EL (cell line): ENCODE measurements at places on chromosomes 11 and 22.

GRCh38 chr22:50600538-50600937, at the start of gene MAPK8IP2:
Gene MAPK8IP2 (plus strand): TSS chr22:50600793. CDS start chr22:50600819, 26 bp downstream.
- DNase-seq, result no peak

- DNase-seq, result peak; percentile 27
Measured at GRCh38 chr11:43736502-43737200, 56.1 kb downstream of the HSD17B12 start.

- DNase-seq, result no peak
Measured at GRCh38 chr11:41536021-41536568, 76.6 kb upstream of the LRRC4C start.

- no peak for DNase-seq
Measured at GRCh38 chr11:17877886-17878285, 135.0 kb downstream of the SERGEF start.

DNA sequence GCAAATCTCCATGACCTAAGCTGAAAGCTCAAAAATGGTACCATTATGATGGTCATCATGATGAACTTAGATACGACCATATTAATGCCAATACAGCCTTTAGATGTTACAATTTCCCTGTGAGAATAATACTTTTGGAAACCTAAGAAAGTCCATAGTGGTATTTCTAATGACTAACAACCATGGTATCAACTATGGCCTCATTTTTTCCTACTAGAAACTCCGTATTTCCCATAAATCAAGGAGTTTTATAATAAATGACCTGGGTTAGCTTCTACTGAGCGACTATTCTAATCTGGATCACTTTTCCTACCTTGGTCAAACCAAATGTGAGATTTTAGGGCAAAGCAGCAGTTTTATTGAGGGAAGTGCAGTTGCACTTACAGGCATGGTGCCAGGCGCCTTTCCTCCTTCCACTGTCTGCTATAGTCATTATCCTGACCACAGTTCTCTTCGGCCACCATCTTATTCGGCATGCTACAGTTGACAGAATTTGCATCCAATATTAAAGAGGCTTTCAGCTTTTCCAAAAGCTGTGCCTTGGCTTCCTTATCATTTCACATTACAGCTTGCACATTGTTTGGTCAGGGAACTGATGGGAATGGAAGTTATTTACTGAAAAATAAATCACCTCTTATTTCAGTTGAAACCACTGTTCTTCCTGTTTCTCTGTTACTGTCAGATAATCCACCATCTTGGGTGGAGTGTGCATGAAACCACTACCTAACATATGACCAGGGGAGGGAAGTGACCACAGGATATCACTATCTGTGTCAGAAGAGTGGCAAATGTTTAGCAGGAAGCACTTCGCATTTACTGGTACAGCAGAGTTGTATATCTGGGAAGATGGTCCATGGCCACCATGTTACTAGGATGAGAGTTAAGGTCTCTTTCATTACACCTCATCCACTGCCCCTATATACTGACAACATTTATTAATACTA, 74.5 kb upstream of the PICALM start:
- DNase-seq, result no peak

DNA sequence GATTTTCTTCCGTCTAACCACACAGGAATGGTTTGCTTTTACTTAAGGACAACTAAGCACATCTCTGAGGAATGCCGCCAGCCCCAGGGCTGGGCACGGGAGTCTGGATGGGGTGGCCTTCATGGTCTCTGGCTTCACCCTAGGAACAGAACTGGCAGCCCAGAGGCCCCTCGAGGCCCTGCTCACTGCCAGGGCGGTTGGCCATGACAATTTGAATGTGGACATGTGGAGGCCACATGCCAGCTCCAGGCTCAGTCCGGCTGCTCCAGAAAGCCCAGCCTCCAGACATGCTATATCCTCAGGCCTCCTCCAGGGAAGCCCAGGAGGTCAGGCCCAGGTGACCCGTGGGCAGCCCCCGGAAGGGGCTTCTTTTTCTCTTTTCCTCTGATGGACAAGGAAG, 84.0 kb upstream of the FGF3 start:
- no peak for DNase-seq

DNA sequence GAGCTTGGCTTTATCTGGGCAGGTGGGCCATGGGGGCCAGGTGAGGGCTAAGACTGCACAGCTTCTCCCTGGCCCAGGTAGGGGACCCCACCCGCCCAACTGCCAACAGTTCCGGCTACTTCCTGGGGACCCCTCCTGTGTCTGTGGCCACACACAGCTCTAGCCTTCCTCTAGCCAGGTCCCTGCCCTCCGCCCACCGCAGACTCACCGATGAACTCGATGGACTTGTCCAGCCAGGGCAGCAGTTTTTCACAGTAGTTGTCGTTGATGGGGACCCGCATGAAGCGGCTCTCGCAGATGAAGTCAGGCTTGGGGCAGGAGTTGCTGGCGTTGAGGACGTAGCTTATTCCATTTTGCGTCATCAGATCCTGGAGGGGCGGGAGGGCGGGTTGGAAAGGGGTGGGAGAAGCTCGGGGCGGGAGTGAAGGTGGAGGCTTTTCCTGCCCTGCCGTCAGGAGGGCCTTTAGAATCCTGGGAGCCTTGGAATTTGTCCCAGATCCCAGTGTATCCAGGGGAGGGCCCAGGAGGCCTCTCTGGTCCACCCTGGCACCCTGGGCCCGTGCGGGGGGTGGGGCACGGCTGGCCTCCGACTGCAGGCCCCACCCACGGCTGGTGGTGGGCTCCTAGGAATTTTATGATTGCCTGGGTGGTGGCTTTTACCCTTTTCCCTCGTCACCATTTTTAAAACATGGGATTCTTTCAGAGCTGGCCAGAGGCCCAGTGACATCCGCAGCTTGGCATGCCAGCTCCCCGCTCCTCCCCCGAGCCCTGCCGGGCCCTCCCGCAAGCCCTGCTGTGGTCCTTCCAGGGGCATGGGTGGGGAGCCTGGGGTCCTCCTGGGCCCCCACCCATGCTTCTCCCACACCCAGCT, 13.9 kb downstream of the DUSP8 start:
- DNase-seq, result peak; percentile 93

- DNase-seq, result no peak
Measured at GRCh38 chr11:124874571-124875255, 9.5 kb downstream of the ROBO3 start.
